ENCODE measurements at places on chromosomes 3 and 15.

GRCh38 chr15:74997141-74997540 lies 1.8 kb downstream of the SCAMP5 start:
- DNase-seq, result no peak

- DNase-seq, result no peak
Observed at GRCh38 chr3:196541684-196542445, 26.5 kb downstream of the WDR53 start.

GRCh38 chr3:87287011-87287410 lies 10.6 kb upstream of the POU1F1 start:
- DNase-seq, result no peak

GRCh38 chr15:74170071-74170844 lies 3.3 kb upstream of the ISLR start:
- no peak for DNase-seq

- DNase-seq, result no peak
Observed at GRCh38 chr3:14211621-14212020, 33.0 kb downstream of the LSM3 start.

DNA sequence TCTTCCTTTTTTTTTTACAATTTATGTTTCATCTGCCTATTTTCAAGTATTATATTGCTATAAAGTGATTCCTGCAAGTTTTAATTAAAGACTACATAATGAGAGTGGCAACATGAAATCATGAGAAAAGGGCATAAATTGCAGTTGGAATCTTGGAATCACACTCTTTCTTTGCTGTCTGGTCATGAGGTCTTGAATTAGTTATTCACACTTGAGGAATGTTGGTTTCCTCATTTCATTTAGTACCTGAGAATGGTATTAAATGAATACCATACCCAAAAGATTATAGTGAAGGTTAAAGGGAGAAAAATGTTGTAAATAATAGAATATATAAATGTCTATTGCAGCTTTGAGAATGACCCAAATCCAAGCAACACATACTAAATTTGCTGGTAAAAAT lies 25.8 kb upstream of the CNTN3 start:
- no peak for DNase-seq

DNA sequence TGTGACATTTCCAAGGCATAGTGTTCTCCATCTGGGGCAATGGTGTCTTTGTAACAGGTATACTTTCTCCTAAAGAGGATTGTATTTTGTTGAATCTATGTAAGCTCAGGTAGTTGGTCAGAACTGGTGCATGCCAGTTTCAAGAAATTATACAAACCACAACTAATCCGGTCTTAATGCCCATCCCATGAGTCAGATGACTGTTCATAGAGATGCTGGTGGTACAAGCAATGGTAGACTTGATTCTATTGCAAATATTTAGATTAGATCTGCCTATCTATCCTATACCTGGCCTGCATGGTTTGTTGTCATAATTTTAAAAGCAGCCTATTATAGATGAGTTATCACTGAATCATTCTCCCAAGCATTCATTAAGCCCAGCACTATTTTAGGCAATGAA lies 43.5 kb downstream of the ATP13A5 start:
- DNase-seq, result no peak
